ENCODE measurements at places on chromosomes 11 and 22.
A peak's percentile ranks its signal among the peaks of the same experiment; 100 is the strongest.

DNA sequence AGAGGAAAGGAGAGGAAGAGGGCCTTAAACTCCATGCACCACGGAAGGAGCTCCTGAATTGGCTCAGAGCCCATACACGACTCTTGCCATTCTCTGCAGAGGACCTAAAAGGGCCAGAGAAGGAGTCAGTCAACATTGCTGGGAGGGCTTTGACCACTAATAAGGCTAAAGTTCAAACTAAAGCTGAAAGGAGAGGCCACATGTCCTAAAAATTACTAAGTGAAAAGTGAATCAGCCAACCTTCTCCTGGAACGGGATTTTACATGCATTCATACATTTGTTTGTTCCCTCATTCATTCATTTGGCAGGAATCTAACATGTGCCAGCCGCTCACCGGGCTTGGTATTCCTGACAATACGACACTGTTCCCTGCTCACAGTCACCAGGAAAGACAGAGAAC lies 10.5 kb downstream of the CLMP start:
- no peak for DNase-seq

- no peak for DNase-seq
These were observed 5.1 kb downstream of the TOLLIP start for GRCh38 chr11:1304380-1304779.

DNA sequence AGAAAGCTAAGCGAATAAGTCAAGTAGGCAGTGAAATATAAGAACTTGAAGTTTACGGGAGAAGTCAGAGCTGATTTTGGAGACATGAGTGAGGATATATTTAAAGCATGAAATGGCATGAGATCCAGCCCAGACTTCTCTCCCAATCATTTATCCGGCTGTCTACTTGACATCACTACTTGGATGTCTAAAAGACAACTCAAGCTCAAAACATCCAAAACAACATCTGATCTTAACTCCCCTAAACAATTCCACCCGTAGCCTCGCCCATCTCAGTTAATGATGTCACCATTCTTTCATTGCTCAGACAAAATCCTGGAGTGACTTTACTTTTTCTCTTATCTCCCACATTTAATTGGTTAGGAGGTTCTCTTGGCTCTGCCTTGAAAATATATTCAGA lies 44.5 kb downstream of the WEE1 start:
- peak; percentile 89 for DNase-seq

- DNase-seq = no peak
These were observed 1.2 kb upstream of the GANAB start for GRCh38 chr11:62647609-62648005.

All from fibroblast of skin of back (primary cell).